ENCODE measurements at places on chromosomes 7 and 10.

GRCh38 chr7:39197831-39198230, 220.1 kb downstream of the POU6F2 start:
- no peak for DNase-seq

DNA sequence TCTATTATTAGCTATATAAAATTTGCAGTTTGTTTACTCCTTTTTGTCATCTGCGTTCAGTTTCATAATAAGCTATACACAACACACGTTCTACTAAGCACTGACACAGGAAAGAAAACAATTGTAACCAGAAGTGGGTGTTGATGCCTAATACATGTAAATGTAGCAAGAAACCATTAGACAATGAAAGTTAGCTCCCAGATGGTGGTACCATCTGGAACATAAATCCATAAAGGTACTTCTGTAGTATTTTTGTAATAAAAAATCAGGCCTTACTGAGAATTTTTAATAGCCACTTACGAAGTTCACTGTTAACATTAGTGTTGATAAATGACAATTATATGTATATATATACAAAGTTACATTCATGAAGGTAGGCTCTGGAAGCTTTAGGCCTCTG, 194.7 kb downstream of the KCND2 start:
- DNase-seq, result no peak

DNA sequence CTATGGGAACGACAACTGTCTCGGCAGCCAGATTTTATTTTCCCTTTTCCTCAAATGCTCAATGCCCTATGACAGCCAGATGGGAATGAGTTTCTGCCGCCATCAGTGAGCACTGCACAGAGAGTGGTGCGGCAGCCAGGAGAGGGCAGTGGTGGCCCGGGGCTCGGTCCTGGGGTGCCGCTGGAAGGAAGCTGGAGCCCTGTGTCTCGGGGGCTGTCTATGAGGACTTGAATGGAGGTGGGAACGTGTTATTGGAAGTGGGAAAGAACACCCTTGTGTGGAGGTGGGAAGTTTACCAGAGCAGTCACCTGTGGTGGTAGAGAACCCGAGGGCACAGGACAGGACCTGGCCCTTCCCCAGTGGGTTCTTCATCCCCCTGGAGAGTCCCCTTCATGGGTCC, 35.8 kb downstream of the JAKMIP3 start:
- DNase-seq, result no peak

- DNase-seq, result no peak
These were observed 12.3 kb downstream of the DDC start for GRCh38 chr7:50552921-50553320.

- no peak for DNase-seq
These were observed 87.4 kb upstream of the WAC start for GRCh38 chr10:28445516-28445915.

- DNase-seq, result no peak
These were observed 156.3 kb upstream of the HGF start for GRCh38 chr7:81926154-81926553.

DNA sequence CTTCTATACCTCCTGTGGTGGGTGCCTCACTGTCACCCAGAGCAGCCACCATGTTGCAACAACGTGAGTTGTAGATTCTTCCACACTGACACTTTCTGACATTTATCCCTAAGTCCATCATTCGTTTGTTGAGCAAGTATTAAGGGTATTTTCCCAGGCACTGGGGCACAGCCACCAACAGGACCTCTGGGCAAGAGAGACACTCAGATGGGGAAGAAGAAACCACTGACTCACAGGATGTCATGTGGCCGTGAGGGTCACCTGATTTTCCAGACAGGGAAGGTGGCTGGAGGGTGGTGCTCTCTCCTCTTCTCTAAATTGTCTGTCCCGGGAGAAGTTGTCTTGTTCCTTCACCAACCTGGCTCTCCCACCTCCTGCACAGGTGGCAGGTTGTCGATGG, 51.7 kb upstream of the PPIF start:
- DNase-seq, result no peak
